NCI-H82 (cell line): ENCODE measurements at places on chromosomes 6 and 20.
A peak's percentile ranks its signal among the peaks of the same experiment; 100 is the strongest.

DNA sequence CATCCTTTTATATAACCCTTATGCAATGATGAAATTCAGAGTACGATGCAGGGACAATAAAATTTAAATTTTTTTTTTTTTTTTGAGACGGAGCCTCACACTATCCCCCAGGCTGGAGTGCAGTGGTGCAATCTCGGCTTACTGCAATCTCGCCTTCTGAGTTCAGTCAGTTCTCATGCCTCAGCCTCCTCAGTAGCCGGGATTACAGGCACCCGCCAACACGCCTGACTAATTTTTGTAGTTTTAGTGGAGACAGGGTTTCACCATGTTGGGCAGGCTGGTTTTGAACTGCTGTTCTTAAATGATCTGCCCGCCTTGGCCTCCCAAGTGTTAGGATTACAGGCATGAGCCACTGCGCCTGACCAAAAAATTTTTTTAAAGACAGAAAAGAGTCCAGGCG lies 15.2 kb downstream of the MTO1 start:
- DNase-seq, result no peak

DNA sequence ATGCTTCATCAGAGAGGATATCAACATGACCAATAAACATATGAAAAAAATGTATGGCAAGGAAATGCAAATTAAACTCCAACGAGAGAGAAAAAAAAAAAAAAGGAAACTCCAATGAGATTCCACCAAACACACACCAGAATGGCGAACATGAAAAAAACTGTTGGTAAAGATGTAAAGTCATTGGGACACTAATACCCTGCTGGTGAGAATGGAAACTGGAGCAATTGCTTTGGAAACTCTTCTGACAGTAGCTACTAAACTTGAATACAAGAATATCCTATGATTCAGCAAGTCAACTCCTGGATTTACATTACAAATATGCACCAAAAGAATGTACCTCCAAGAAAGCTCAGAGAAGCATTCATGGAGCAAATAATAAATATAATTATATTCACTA lies 260.7 kb upstream of the ECI2 start:
- DNase-seq, result no peak

GRCh38 chr6:34027445-34027936 lies 118.4 kb downstream of the GRM4 start:
- DNase-seq, result peak; percentile 84

DNA sequence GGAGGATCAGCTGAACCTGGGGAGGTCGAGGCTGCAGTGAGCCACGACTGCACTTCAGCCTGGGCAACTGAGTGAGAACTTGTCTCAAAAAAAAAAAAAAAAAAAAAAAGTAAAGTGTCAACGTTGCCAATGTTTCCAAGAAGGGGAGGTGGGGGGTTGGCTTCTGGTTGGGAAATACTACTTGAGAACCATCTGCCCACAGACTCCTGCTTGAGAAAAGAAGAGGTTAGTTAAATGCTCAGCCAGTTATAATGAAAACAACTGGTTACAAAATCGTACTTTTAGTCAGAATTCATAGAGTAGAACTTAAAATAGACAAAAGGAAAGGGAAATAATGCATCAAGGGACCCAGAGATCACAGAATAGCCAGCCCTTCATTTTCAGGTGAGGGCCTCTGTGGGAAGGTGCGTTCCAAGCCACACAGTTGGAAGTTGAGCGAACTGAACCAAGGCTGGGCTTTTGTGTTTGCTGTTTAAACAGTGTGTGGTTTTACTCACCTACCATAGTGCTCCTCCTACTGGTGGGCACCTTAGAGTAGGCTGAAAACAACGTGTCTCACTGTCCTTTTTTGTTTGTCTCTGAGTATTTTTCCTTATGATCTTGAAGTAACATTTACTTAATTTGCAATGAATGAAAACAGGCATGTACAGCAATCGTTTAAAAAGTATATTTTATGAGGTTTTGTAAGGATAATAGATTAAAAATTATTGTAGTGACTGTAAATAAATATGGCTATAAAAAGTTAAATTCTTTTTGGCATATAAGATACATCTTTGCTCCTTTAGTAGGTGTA lies 200.7 kb downstream of the BCAS1 start:
- peak; percentile 91 for DNase-seq

- DNase-seq, result no peak
Observed at GRCh38 chr20:61332016-61332975, 80.2 kb downstream of the CDH4 start.

DNA sequence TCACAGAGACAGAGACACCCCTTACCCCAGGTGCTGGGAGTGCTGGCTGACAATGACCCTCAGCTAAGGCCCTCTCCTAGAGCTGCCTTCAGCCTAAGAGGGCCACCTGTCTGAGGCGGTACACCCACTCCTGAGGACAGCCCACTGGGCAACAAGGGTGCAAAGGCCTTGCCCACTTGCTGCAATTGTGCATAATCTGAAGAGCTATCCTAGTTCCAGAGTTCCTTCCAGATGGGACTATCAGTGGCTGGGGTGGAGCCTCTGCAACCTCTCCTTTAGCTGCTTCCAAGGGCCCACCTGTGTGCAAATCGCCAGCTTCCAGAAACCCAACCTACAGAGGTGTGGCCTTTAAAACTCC lies 87.5 kb downstream of the PREX1 start:
- DNase-seq, result no peak

- peak; percentile 30 for DNase-seq
Observed at GRCh38 chr6:51541847-51542246, 545.6 kb downstream of the PKHD1 start.

GRCh38 chr6:111658462-111659154 lies 52.9 kb upstream of the TRAF3IP2 start:
- no peak for DNase-seq

DNA sequence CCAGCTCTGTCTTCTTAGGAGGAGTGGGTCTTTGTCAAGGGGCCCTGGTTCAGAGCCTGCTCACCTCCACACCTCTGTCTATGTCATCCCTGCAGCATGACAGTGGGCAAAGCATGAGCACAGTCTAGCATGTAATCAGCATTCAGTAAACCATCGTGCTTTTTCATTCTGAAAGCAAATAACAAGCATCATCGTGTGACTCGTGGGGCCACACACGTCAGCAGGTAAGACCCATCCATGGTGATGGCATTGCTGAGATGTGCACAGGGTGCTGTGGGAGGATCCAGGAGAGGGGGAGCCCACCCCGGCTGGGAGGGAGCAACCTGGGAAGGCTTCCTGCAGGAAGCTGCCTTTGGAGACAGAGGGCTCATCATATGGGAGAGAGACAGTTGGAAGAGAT lies 106.7 kb downstream of the TMEM242 start:
- DNase-seq, result no peak

GRCh38 chr20:24677626-24678315 lies 208.3 kb downstream of the SYNDIG1 start:
- no peak for DNase-seq

DNA sequence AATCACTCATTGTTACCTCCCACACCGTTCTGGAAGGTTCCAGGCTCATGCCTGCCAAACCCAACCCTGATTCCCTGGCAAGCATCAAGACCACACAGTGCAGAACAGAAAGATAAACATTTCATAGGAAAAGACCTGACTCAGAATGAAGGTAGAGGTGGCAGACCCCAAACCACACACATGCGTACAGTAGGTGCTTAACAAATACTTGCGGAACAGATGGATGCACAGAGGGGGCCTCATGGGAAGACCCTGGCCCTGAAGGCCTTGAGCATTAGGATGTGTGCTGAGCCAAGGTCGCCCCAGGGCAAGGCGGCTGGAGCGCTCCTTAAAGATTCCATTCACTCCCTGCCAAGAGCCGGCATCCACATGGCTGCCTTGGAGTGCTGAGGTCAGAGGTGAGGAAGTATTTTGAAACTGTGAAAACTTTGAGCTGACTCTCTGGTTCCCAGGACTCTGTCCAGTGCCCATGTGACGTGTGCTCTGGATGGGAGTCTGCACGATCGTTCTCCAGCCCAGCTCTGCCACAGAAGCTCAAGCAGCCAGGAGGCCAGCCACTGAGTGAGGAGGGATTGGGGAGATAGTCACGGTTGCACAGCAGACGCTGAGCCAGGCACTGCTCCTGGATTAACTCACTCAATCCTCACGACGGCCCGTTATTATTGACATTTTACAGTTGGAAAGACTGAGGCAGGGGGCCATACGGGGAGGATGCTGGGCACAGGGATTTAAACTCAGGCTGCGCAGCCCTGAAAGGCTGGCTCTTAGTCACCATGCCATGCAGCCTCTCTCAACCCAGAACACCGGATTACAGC lies 65.5 kb upstream of the AFDN start:
- no peak for DNase-seq

GRCh38 chr20:47181056-47181862 lies 175.2 kb downstream of the ZMYND8 start:
- peak; percentile 66 for DNase-seq

DNA sequence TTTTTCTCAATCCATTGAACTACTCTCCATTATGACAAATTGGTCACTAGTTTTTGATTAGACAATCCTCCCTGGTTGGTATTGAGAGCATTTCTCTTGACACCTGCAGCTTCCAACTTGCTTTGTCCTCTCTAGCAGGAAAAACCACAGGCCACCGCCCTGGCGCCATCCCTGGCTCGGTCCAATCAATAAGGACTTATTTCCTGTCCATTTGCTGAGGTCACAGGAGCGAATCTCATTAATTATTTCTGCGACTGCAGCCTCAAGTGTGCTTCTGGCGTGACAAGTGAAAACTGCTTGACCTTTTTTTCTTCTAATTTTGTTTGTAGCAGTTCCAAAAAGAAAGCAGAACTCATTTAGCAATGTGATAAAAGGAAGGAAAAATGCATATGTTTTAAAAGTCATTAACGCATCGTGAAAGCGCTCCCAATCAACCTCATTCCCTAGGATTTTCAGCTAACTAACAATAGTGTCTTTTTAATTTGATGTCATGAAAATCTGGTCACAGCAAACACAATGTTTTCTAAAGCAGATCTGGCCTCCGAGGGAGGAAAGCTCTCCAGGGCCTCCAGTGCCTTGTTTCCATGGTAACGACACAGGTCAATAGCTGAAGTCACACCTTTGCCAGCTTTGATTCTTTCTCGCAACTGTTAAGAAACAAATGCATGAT lies 39.0 kb upstream of the BEND3 start:
- DNase-seq, result no peak

DNA sequence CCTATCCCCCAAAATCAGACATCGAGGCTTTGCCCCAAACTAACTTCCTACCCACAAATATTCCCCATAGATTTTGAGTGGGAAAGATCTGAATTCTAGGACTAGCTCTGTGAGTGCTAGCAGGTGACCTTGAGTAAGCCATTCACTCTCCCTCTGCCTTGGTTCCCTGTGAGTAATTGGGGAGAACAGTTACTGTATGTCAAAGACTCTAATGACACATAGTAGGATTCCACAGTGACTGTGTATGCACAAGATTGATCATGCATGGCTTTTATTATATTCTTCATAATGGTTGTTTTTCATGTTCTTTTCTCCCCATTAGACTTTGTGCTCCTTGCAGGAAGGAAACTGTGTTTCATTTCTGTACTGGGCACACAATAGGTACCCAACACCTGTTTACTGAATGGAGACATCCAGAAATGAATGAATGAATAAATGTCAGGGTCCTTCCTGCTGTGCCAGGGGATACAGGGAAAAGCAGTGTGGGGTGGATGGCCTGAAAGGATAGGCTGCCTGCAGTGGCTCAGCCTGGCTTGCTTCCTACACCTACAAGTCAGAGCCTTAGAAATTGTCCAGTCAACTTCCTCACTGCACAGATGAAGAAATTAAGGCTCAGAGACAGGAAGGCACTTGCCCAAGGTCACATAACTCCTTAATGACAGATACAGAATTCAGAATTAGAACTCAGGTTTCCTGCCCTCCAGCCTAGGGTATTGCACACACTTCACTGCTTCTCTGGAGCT lies 901 bp upstream of the TMEM151B start:
- DNase-seq, result no peak

GRCh38 chr20:50678169-50678898 lies 13.0 kb downstream of the RIPOR3 start:
- no peak for DNase-seq

- DNase-seq, result no peak
Observed at GRCh38 chr6:142013287-142013686, 119.4 kb upstream of the GJE1 start.

DNA sequence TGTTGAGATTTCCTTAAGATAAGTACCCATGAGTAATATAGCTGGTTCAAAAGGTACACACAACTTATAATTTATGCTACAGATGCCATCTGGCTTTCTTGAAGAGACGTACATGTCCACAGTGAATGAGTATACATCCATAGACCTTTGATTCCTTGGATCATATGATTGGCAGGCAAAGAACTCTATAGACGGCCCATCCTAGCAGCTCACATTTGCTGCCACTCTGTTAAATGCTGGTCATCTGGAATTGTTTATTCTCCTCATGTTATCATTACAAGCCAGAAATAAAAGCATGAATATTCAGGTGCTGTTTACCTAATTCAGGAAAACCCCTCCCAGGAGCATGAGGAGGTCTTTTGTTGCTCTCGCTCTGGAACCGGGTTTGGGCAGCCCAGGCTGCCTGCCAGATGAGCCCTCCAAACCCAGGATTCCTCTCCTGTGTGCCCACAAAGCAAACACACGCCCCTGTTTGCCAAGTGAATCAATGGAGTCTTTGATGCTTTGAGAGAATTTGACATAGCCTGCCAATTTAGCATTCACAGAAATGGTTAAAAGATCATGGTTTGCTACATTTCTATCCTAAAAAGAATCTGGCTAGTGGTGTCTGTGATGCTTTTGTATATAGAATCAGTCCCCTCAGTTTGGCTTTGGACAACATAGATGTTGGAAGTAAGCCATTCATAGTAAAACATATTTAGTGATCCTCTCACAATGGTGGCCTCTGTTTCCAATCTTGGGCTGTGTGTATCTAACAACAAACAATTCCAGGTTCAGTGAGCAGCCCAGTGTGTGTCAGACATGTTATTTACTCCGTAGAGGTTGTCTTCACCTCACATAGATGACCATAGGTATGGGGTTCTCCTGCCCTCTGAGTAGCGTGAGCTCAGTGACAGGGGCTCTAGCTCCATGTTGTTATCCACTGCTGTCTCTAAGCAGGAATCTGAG lies 17.5 kb upstream of the PLCG1 start:
- no peak for DNase-seq

DNA sequence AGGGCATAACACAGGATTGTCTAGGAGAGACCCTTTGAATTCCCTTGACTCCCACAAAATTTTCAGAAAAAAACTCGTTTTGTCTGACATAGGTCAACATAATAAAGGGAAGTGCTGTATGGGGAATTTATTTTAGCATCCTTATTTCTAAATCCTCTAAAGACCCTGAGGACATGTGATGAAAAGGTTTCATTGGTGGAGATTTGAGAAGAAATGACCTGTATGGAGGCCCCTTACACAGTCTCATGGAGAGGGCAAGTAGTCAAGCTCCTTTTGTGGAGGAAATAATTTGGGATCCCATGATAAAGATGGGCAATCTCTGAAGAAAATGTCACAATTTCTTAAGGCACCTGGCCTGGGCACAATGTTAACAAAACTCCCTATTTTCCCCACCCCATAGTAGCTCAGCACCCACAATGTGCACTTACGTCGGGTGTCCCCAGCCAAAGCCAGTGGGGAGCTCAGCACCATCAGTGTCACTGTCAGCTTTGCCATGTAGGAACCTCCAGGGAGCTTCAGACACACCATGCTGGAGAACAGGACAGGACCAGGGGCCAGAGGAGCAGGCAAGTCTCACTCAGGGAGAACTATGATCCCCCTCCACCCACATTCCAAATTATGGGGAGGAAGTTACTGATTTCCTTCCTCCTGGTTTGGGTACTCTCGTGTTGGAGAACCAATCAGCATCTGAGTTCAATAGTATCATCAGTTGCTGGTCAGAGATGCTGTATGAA lies at the start of gene HLA-DRB5:
Gene HLA-DRB5 (minus strand): TSS at position 591 of the 734 bp plus-strand sequence. CDS start 63 bp downstream, at position 528.
- no peak for DNase-seq

- DNase-seq, result no peak
Observed at GRCh38 chr6:130473886-130474285, 108.1 kb downstream of the TMEM200A start.

GRCh38 chr6:124355146-124355545 lies 551.5 kb downstream of the NKAIN2 start:
- no peak for DNase-seq

- DNase-seq, result no peak
Observed at GRCh38 chr6:142279350-142280180, 22.2 kb upstream of the ADGRG6 start.
